Stromal cell of bone marrow (primary cell): ENCODE measurements at places on chromosomes 13 and 19.

DNA sequence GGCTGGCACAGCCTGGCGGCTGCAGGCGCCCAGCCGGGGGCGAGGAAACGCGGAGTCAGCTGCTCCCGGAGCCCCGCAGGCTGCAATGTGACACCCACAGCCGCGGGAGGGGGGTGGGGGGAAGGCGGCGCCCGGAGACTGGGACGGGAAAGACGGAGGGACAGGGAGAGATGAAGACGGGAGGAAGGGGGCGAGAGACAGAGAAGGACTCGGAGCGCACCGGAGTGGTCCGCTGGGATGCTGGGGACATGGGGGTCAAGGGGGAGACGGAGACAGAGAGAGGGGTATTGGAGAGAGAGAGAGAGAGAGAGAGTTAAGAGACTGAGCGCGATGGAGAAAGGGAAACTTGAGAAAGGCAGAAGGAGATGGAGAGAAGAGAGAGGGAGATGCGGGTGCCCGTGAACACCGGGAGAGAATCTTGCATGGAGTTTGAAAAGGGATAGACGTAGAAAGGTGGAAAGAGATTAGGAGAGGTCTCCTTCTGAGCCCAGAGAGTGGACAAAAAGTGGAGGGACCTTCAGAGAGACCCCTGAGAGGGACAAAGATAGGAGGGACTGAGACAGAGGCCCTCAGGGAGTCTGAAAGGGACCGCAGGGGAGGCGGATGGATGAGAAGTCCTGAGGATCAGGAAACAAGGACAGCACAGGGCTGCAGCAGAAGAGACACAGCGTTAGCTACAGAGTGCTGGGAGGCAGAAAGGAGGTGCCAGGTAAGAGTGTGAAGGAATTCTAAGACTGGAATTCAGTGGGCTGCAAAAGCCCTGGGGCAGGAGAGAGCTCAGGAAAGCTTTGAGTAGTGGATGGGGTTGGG is 1.0 kb downstream of the SCN1B start:
- no peak for DNase-seq

GRCh38 chr13:48634636-48635035 is 19.1 kb upstream of the CYSLTR2 start:
- DNase-seq = no peak

GRCh38 chr19:4386041-4386782 is 14.1 kb downstream of the SH3GL1 start:
- DNase-seq = no peak

- DNase-seq = peak; percentile 28
Measured at GRCh38 chr13:33676045-33676989, 141.6 kb upstream of the RFC3 start.

DNA sequence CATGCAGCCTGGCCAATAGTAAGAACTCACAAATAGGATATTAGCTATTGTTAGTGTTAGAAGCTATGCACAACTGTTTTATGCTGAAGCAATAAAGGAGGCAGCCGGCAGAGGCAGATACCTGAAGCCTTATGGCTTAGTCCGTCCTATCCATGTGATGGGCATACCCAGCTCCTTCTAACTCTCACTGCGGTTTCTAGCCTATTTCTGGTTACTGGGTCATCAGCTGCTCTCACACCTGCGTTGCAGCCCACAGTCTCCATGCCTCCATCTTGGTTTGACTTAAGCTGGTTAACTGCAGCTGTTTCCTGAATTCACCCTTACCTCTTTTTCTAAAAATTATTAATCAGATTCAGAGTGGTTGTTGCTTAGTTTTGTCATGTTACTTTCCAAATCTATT is 40.5 kb upstream of the CNMD start:
- no peak for DNase-seq

DNA sequence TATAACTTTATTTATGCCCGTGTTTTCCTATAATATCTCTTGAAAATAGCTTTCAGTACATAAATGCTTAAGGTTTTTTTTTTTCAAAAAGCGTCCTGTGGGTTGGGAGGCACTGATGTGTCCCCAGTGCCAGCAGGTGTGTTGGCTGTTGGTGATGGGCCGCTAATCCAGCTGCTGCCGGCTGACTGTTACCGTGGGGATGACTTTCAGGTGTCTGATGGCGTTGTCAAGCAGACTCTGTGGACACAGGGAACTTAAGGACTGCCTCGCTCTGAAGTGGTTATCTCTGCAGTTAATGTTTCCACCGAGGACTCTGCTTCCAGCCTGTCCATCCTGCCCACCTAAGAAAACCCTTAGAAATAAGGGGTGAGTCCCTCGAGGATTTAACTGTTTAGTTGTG is 94.5 kb downstream of the ANKRD10 start:
- DNase-seq = no peak

DNA sequence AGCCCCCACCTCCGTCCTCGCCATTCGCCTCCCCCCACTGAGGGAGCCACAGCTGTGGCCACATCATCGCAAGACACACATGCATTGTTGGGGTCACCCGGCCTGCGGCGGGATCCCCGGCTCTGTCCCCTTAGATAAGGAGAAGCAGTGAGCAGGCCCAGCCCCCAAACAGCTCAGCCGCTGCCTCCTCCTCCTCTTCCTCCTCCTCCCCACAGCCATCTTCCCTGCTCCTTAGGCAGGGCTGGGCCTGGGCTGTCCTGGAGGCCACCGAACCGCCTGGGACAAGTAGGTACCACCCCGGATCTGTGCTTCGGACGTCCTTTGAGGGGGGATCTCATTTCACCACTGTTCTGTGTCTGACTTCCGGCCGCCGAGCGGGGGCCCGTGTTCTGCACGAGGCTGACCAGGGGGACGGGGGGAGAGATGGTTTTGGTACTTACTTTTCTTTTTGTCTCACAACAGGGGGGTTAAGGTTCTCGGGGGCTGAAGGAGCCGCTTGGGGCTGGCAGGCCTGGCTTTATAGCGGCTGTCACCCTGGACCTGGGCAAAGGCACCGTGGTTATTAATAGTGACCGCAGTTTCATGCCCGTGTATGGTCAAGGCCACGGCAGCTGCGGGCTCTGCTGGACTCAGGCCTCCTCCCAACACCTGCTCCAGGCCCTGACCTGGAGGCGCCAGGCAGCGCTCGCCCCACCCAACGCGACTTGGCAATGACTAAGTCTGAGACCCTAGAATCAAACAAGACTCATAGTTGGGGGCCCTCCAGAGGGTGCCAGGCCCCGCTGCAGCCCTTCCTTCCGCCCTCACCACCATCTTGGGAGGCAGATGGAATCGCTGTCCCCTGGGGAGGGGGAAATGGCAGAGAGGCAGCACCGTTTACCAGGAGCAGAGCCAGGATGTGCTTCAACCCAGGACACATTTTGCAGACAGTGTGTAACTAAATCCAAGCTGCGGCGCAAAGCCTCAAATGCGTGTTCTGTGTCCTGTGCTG is 18.3 kb downstream of the NMRK2 start:
- DNase-seq = no peak

DNA sequence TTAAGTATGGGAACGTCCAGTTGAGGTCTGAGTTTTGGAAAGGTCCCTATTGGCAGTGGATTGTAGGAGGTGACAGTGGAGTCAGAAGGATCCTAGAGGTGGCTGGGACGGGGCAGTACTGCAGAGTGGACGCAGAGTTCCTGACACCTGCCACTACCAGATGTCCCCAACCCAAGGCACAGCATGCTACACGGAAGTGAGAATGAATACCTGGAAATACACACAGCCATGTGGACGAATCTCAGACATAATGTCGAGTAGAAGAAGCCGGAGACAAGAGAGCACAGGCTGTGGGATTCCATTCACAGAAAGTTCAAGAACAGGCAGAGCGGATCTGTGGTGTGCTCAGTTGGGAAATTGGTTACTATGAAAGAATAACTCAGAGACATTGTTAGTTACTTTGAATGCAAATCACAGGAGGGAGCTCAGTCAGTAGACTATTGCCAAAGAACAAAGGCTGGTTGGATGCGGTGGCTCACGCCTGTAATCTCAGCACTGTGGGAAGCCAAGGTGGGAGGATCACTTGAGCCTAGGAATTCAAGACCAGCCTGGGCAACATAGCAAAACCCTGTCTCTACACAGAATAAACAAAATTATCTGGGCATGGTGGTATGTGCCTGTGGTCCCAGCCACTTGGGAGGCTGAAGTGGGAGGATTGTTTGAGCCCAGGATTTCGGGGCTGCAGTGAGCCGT is 37.4 kb downstream of the RYR1 start:
- no peak for DNase-seq

GRCh38 chr19:44308011-44308410 is 3.2 kb upstream of the ZNF235 start:
- DNase-seq = no peak

GRCh38 chr19:29206453-29206852 is 6.5 kb downstream of the UQCRFS1 start:
- no peak for DNase-seq

GRCh38 chr19:46696052-46696451 is 20.9 kb downstream of the PRKD2 start:
- no peak for DNase-seq

- no peak for DNase-seq
Measured at GRCh38 chr13:42614436-42615035, 40.6 kb downstream of the TNFSF11 start.

DNA sequence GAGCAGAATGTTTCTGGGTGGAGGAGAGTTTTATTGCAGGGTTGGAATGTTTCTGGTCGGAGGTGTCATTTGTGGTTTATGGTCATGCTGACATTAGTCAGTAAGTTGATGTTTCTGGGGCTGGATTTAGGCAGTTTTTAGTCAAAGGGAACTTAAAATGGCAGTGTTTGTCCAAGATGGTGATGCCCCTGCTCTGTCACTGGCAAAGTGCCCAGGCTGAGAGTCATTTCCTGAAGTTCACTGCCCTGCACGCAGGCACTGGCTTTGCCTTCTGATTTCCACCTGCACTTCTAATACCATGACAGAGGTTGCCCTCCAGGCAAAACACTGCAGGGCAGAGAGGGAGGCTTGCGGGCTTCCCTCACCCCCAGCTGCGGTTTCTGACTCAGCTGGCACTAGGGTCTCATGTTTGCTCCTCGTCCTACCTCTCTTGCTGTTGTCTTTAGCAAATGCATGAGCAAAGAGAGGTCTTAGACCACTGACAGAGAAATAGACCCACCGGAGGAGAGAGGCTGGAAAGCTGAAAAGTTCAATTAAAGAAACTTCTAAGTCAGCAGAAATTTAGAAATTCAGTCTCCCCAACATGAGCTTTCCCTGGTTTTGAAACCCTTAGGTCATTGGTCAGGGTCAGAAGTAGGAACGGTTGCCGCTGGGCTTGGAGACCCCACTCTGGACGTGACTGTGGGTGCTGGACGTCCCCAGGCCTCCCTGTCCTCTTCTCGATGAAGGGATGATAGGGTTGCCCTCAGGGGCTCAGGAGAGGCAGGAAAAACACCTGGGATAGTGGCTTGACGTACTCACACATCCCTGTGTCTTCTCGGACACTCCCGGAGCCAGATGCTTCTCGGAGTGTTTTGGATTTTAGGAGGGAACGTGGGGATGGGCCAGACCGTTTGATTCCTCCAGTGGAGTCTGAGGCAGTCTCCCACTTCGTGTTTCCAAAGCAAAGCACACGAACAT is 26.3 kb downstream of the TMEM255B start:
- DNase-seq = peak; percentile 84

DNA sequence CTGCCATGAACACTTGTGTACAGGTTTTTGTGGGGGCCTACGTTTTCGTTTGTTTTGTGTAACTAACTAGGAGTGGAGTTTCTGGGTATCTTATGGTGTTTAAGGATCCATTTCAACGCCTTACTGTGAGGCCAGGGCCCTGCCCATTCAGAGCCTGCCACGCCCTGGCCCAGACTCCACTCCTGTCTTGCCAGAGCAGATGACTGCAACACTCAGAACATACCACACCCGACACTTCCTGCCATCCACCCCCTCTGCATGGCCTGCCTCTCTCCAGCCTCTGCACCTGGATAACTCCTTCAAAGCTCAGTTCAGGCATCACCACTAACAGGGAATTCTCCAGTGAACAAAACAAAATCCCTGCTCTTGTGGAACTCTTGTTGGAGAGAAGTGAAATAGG is 43.2 kb downstream of the RGCC start:
- no peak for DNase-seq
